ENCODE measurements at places on chromosomes 11 and 22. TPM values are rescaled to one million over a fixed set of nuclear protein-coding genes. Genes with fewer than 3 reads are reported as not detected.
A peak's percentile ranks its signal among the peaks of the same experiment; 100 is the strongest.

EMSY gene
- 30.5 TPM for total RNA-seq

OR51L1 gene
- total RNA-seq, result not detected

- no peak for DNase-seq
Measured at GRCh38 chr11:69450064-69450856, 31.2 kb upstream of the LINC01488 start.

- peak; percentile 59 for DNase-seq
Measured at GRCh38 chr11:117907276-117908108, 21.7 kb downstream of the TMPRSS13 start.

- DNase-seq, result no peak
Measured at GRCh38 chr11:77442394-77443053, 31.4 kb downstream of the PAK1 start.

RAB39A gene
- total RNA-seq, result 0.14 TPM

PRODH gene
- total RNA-seq, result 0.45 TPM

GRCh38 chr11:7892840-7893254 is 38.2 kb downstream of the OR10A6 start:
- no peak for DNase-seq

KLHDC7B gene
- total RNA-seq, result 11.0 TPM

DNA sequence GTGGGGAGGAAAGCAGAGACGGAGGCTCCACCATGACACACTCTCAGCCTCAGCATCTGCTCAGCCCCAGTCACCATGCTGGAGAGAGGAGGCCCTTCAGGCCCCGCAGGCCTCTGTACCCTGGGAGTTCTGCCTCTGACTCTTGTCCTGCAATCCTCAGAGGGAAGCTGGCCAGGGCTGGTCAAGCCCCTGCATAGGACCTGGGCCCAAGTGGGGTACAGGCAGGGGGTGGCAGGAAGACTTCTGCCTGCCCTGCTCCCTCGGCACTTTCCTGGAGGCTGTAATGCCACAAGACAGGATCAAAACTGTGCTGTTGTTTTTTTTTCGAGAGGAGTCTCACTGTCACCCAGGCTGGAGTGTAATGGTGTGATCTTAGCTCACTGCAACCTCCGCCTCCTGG is 33.7 kb downstream of the LRRC74B start:
- no peak for DNase-seq

DNA sequence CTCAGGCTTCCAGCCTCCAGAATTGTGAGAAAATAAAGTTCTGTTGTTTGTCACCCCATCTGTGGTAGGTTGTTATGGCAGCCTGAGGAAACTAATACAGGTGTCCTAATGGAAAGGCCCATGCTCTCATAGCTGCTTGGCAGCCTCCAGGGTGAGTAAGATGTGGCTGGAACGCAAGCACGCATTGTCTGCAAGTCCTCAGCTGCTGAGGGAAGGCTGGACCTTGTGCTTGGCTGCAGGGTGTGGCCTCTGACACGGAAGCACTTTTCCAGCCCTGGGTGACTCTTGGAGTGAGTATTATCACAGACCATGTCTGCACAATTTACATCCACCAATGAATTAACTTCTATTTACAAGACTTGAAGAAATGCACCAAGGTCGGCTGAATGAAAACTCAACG is 44.4 kb upstream of the BARX2 start:
- DNase-seq, result no peak

LINC01488 gene
- total RNA-seq, result not detected

HPX gene
- total RNA-seq, result 0.55 TPM

SCO2 gene
- total RNA-seq, result 4.8 TPM

GRCh38 chr11:104073950-104074705 is 37.7 kb downstream of the DDI1 start:
- no peak for DNase-seq

- peak; percentile 36 for DNase-seq
Measured at GRCh38 chr11:12109591-12110196, 696 bp upstream of the MICAL2 start.

- no peak for DNase-seq
Measured at GRCh38 chr22:47053726-47054141, 291.3 kb downstream of the TBC1D22A start.

KRTAP5-11 gene
- not detected for total RNA-seq

RAC2 gene
- total RNA-seq, result 769 TPM

MUC5AC gene
- not detected for total RNA-seq

ANGPTL5 gene
- not detected for total RNA-seq

DNA sequence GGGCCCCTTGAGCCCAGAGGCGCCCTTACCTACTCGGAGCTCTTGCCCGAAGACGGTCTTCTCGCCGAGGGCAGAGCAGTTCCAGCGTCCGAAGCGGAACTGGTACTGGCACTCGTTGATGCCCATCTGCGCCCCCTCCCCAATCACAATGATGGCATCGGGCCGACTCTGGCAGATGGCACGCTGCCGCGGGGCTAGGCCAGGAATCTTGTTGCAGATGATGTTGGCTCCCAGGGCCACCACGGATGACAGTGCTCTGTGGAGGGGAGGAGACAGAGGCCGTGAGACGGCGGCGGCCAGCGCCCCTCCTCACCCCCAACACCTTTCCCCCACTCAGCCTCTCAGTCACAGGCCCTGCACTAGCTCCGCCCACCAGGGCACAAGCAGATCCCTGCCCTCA is 27.1 kb downstream of the WNT7B start:
- no peak for DNase-seq

DNA sequence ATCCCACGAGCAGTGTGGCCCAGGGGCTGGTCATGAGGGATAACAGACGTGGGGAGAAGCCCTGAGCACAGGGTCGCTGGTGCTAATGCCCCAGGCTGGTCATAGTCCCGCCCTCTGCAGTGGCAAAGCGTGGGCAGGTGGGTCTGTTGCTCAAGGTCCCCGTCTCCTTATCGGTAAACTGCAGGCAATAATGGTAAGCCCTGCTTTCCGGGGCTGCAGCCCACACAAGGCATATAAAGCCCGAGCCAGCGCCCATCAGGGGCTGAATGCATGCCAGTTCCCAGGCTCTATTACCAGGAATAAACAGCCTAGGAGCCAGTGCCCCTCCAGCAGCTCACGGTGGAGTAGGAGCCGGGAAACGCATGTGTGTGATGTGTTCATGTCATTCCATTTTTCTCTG is 261.0 kb downstream of the BRD1 start:
- peak; percentile 46 for DNase-seq

GRCh38 chr22:39501644-39502108 is 414 bp upstream of the MIEF1 start:
- no peak for DNase-seq

DDIAS gene
- total RNA-seq, result 16.2 TPM

NUCB2 gene
- 122 TPM for total RNA-seq

DNA sequence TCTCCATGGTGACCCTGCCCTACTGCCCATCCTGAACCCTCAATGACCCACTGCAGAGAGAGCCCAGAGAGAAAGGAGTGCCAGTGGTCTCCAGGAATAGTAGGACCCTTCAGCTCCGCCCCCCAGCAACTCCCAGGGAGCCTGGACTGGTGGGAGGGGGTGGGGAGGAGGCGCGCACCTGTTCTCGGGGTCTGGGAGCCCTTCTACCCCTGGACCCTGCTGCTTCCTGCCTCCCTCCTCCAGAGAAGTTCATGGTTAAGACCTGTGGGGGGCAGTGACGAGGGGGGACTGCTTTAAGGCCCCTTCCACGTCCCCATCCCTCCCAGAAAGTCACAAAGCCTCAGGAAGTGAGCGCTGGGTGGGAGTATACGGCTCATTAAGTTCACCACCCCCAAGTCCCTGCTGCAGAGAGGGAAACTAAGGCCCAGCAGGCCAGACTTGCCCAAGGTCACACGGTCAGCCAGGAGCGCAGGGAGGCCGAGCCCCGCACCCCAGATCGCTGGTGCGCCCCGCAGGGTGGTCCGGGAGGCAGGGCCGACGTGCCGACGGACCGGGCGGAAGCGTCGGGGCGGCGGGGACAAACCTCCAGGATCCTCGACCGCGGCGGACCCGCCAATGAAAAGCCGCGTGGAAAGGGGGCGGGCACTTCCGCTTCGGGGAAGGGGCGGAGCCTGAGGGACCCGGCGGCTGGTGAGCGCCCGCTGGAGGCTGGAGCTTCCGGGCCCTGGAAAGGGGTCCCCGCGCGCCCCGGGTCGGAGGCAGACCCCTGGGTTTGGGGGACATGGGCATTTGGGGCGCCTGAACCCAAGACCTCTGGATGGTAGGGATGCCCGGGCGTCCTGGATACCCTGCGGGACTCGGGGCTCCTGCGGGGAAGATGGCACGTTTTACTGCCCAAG is at the start of the genes NUDT22 and TRPT1:
Gene NUDT22, plus strand, starts transcription at position 667 of the 899 bp plus-strand sequence. CDS start 379 bp downstream, outside the sequence.
Gene TRPT1, minus strand, starts transcription at position 579 of the 899 bp plus-strand sequence. Its CDS starts 326 bp downstream, at position 253.
- peak; percentile 91 for DNase-seq

DNA sequence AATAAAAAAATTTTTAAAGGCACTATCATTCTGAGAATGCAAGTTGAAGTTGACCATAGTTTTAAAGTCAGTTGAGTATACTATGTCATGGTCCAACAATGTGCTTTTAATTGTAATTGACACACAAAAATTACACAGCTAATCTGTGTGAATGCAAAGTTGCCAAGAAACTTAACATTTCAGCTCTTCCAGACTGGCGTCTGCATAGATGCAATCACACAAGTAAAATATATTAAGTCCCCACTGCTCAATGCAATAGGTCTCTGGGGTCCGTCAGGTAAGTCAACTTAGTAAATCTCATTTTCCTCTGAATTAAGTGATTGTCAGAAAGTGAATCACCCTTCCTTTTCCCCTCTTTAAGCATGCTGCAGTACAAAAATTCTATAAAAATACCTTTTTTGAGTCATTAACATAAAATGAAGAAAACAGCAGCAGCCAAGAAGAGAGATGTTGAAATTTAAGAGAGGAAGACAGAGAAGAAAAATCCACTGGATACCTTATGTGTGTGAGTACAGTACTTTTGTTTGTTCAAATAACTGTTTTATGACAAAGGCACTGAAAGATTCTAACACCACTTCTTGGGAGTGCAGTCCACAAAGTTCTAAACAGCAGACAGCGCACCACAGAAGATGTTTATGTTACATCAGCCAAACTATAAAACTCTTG is 5.1 kb downstream of the FZD4 start:
- DNase-seq, result no peak

GRCh38 chr11:112942966-112943643 is 18.1 kb upstream of the NCAM1 start:
- no peak for DNase-seq
